ENCODE measurements at places on chromosomes 4 and X.

GRCh38 chrX:49233887-49234555 lies 881 bp upstream of the CACNA1F start:
- no peak for DNase-seq

DNA sequence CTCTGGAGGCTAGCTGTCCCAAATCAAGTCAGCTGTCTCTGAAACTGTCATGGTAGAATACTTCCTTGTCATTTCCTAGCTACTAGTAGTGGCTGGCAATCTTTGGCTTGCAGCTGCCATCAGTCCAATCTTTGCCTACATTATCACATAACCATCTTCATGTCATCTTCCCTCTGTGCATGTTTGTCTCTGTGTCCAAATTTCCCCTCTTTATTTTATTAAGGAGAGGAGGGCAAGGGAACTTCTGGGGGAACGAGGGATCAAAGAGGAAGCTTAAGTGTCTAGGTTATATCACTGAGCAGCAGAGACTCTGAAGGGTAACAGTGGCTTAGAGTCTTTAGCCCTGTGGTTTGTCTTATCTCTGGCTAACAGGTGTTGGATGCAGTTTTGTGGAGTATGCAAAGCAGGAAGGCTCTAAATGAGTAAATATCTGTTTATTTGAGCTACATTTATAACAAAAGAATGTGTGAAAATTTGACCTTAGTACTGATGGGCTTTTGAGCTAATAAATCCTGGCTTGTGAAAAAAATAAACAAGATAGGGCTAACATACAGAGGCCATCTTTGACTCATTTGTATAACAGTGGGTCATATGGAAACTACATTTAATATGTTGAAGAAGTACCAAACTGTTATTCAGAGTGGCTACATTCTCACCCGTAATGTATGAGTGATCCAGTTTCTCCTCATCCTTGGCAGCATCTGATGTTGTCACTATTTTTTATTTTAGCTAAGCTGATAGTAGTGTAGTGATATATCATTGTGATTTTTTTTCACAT lies 49.4 kb upstream of the ENOX2 start:
- DNase-seq: peak; percentile 9

GRCh38 chr4:169238445-169238844 lies 32.3 kb downstream of the SH3RF1 start:
- DNase-seq: no peak

DNA sequence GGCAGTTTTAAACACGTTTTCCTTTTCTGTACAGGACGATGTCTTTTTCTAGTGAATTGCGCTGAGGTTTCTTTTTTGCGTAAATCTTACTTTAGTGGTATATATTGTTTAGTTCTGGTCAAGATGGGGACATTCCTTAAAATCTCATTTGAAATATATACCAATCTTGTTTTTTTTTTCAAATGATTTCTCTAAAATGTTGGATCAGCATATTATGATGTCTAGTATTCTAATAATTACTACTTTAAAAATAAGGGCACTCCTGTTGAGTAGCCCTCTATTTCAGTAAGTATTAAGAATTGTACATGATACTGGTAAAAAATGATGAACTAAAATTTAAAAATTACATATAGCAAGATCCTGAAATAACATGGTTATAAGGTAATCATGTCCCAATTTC lies 224.1 kb upstream of the ARHGAP24 start:
- no peak for DNase-seq

GRCh38 chr4:127214931-127215330 lies 417.8 kb upstream of the INTU start:
- no peak for DNase-seq

DNA sequence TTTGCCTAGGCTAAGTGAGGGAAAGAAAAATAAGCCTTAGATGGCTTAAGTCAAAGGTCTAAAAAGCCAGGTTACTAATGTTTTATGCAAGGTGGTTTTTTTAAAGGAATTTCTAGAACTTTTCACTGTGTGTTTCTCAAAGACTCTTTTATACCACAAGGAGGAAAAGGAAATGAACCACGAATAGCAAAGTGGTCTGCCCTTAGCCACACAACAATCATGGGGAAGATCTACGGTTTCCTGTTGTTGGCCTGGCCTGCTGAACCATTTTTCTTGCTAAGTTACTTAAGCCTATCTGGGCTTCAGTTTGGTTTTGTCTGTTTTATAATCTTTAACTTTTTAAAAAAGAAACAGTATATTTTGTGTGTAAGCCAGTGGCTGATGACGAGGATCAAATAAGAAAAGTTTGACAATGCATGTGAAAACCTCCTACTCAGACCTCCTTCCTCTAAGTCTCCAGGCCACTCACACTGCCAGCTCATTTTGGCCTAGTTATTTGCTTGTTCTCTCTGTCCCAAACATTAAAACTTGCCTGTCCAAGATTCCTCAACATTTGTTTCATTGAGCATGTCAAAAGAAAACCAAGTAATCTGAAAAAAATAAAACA lies 56.7 kb upstream of the COL25A1 start:
- no peak for DNase-seq

GRCh38 chrX:70042399-70043371 lies 7.1 kb downstream of the AWAT2 start:
- DNase-seq: no peak

All from hematopoietic multipotent progenitor cell treated with erythropoietin and hydrocortisone succinate and interleukin-3 and kit ligand, for 17 days (in vitro differentiated cells).